Thyroid gland (tissue), 4 donors: ENCODE measurements at places on chromosomes 7 and 10. TPM values are rescaled to one million over a fixed set of nuclear protein-coding genes. Genes with fewer than 3 reads are reported as not detected.

The EIF4H gene
- 279 TPM for total RNA-seq

The CD36 gene
- total RNA-seq = 145 TPM

The SEMA4G gene
- total RNA-seq = 9.6 TPM

The VWDE gene
- total RNA-seq = 15.1 TPM

The CEP55 gene
- not detected for total RNA-seq

DNA sequence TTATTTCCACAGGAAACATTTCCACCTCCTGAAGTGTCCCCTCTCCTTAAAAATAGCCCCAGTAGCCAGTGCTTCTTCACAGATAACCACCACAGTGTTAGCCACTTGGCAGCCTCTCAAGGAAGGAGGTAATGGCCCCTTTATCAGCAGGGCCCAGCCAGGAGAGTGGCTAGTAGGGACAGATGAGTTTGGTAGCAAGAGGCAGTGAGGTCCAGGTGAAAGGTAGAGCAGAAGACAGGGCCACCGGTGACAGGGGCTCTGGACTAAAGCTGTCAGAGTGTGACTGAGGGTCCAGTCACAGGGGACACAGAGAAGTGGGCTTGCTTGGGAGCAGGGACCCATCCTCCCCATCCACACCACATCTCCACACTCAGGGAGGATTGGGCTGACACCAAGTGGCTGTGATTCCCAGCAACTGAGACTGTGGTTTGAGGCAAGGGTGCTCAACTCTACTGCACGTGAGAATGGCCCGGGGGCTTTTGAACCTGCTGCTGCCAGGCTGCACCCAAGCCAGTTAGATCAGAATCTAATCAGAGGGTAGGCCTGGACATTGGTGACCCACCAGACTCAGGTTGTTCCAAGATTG lies 52.2 kb downstream of the C10orf120 start:
- DNase-seq = no peak

- no peak for DNase-seq
Observed at GRCh38 chr7:28423918-28424514, 11.7 kb downstream of the CREB5 start.

DNA sequence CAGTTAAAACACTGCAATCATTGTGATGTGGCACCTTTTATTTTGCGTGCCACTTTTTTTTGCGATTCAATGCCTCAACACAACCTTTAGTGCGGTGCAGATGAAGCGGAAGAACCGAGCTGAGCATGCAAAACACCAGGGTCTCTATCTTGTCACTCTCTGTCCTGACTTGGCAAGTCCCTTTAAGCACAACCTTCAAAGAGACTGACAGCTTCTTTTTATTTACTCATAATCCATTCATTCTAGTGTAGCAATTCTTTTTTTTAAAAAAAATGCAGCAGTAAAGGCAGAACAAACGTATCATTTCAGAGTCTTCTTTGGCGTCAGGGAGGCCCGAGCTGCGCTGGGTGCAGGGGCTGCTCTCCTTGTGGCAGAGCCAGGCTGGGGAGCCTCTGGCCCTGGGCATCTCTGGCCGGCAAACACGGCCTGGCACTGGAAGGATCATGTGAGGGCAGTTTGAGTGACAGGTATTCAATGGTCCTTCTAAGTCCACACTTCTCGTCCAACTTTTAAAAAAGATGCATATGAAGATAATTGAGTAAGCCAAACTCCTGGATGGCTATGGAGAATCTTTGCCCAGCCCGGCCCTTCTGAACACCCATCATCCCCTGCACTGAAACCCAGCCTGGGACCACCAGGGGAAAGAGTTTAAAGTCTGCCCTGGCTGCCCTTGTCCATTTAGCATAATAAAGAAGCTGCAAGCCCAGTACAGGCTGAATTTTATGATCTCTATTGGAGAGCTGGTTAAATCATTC lies 3.9 kb downstream of the PTF1A start:
- no peak for DNase-seq

DNA sequence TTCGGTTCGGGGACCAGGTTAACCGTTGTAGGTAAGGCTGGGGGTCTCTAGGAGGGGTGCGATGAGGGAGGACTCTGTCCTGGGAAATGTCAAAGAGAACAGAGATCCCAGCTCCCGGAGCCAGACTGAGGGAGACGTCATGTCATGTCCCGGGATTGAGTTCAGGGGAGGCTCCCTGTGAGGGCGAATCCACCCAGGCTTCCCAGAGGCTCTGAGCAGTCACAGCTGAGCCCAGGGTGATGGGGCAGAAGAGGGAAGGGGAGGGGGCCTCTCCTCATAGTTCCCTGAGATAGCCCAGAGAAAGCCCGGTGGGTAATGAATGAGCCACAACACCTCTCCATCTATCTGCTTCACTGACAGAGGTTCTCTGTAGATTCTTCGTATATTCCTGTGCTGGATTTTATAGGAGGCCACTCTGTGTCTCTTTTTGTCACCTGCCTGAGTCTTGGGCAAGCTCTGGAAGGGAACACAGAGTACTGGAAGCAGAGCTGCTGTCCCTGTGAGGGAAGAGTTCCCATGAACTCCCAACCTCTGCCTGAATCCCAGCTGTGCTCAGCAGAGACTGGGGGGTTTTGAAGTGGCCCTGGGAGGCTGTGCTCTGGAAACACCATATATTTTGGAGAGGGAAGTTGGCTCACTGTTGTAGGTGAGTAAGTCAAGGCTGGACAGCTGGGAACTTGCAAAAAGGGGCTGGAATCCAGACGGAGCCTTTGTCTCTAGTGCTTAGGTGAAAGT lies 16.4 kb downstream of the PRSS2 start:
- no peak for DNase-seq

DNA sequence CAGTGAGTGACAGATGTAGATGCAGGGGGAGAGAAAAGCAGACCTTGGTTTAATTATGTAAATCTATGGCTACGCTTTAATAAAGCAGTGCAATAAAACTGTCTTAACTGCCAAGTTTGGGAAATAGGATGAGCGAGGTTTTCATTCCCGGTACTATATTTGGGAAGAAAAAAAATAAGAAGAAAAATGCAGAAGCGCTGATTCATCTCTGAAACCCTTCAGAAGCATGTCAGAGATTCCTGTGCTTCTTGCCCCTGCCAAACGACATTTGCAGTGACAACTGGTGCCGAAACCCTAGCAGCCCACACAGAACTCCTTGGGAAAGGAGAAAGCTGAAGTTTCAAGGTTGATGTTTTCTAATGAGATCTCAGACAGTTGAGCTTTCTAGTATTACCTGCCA lies 380.7 kb downstream of the REEP3 start:
- no peak for DNase-seq

DNA sequence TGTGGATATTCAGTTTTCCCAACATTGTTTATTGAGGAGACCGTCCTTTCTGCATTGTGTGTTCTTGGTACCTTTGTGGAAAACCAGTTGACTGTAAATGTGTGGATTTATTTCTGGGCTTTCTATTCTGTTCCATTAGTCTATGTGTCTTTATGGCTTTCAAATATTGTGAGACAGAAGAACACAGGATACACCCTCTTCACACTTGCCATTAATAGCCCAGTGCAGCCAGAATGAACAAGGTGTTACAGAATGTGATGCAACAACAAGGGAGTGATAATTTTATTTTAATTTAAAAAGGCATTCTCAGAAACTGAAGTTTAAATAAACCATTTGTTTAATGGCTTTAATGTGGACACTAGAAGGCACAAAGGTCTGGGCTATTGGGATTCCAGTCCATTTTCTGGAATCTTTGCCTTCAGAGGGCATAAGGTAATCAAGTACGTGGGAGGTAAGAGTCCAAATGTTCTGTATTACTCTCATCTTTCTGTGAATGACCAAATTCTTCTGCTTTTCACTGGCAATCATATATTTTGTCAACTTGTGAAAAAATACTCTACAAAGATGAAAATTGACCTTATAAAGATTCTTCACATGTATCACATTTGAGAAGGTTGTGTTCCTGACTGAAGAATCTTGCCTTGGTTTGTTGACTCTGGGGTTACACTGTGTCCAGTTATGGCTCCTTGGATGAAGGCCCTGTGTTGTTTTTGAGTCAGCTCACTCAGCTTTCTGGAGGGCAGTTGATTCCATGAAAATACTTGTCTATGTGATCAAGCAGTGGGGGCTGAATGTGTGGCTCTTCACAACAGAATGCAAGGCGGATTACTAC lies 962.7 kb downstream of the LRMDA start:
- peak; percentile 65 for DNase-seq
